Fibroblast of lung (primary cell): ENCODE measurements at places on chromosomes 16 and 17.
A peak's percentile ranks its signal among the peaks of the same experiment; 100 is the strongest.

DNA sequence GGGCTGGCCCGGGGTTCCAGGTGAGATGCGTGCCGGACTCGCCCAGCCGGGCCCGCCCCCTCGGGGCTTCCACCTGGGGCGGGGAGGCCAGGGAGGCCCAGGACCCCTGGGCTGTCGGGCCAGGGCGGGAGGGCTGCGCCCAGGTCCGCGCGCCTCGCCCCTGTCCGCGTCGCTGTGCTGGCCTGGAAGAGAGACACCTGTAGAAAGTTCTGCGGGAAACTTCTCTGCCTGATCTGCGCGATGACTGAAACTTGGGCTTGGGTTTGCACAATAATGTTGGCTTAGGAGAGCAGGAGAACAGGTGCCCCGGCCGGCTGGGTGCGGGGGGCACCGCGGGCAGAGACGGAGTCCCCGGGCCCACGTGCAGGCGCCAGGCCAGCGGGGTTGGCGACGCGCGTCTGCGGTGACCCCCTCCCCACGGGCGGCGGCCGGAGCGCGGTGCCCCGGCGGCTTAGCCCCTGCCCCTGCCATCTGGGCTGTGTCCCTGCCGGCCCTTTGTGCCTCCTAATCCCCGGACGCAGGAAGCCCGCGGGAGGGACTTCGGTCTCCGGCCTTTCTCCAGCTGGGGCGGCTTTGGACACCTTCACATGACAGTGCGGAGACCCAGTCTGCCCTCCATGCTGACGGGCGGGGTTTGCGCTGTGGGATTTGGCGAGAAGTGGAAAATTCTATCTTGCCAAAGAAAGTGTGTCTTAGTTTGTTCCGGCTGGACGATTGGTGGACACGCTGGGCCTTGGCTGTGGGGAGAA is 483 bp downstream of the LLGL2 start:
- no peak for DNase-seq

- peak; percentile 89 for DNase-seq
These were observed 9.9 kb downstream of the CYGB start for GRCh38 chr17:76527430-76528111.

- DNase-seq = no peak
These were observed 3.8 kb downstream of the CIITA start for GRCh38 chr16:10880594-10881452.

- DNase-seq = no peak
These were observed 10.1 kb downstream of the SLC16A5 start for GRCh38 chr17:75097865-75098264.
